ENCODE measurements at places on chromosomes 7 and 10.

DNA sequence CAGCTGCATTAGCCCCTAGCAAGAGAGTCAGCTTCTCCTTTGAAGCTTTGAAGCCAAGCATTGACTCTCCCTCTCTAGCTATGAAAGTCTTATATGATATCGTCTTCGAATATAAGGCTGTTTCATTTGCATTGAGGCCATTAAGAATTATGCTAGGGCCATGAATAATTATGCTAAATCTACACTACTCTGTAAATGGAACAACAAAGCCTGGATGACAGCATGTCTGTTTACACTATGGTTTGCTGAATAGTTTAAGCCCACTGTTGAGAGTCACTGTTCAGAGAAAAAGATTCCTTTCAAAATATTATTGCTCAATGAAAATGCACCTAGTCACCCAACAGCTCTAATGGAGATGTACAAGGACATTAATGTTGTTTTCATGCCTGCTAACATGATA is 52.8 kb downstream of the ZNF438 start:
- no peak for DNase-seq

DNA sequence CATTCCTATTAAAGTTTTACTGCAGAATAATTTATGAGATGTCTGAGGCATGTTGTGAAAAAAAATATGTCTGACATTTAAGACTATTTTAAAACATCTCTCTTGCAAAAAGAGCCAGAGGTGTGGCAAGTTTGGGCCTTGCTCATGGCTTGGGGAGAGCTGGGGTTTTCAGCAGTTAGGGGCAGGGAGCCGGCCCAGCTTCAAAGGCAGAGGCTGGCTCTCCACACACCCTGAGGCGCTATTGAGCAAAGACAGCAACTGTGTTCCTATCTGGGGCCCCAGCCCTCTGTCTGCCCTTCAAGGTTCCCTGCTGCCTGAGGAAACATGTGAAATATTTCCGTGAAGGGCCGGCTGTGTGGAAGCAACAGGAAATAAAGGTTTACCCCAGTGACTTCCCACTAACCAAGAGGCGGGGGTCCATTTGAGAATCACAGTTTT is 94.0 kb downstream of the SORBS1 start:
- DNase-seq = no peak

GRCh38 chr10:122632031-122632430 is 67.6 kb downstream of the C10orf120 start:
- DNase-seq = no peak

DNA sequence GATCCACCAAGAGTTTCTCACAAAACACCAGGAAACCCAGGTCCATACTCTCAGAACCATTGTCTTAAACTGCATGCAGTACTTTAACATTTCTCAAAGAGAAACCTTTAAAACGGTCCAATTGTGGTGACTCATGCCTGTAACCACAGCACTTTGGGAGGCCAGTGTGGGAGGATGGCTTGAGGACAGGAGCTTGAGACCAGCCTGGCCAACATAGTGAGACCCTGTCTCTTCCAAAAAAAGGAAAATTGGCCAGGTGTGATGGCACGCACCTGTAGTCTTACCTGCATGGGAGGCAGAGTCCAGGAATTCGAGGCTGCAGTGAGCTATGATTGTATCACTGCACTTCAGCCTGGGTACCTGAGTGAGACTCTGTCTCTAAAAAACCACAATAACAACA is 97.5 kb upstream of the OIT3 start:
- DNase-seq = no peak

GRCh38 chr10:111968647-111969046 is 214.9 kb downstream of the GPAM start:
- no peak for DNase-seq

GRCh38 chr7:153433223-153433622 is 619.0 kb upstream of the DPP6 start:
- no peak for DNase-seq

DNA sequence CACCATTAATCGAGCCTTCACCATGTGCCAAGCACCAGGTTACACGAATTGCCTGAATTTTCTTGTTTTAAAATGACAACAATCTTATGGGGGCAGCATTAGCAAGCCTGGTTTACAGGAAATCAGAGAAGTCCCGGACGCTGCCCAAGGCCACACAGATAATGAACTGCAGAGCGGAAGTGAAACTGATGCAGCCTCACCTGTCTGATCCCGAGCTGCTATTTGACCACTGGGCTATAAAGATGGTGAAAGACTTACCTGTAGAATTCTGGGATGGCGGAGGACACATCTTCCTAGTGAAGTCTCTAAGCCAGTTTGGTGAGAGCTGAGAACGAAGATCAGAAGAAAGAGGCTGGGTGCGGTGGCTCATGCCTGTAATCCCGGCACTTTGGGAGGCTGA is 21.7 kb upstream of the GALNTL5 start:
- no peak for DNase-seq

DNA sequence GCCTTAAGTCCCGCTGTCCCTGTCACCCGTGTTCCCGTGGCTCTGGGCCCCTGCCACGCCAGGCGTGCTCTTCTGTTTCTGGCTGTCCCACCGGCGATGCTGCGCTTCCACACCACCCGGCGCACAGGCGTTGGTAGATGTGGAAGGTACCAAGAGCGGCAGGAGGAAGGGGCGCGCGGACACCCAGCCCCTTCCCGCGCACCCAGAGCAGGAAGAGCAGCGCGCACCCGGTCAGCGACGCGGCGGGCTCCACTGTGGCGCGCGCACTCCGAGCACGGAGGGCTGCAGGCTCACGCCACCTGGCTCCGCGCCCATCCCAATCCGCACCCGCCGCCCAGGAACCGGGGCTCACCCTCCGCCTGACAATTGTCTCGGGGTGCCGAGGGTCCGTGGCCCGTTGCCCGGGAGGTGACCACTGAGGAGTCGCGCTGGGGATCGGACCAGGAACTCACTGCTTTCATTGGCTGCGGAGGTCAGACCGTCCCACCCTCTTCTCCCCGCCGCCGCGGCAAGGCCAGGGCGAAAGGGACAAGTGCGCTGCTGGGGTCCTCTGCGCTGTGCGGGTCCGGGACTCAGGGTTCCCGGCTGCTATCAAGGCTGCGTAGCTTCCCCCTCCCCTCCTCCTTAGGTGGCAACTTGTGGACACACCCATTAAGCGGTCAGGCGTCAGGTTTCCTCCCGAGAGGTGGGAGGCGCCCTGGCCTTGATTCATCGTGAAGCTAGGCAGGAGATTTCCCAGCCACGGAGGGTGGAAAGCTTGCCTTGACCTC is 121.6 kb upstream of the ZNF92 start:
- peak; percentile 80 for DNase-seq

DNA sequence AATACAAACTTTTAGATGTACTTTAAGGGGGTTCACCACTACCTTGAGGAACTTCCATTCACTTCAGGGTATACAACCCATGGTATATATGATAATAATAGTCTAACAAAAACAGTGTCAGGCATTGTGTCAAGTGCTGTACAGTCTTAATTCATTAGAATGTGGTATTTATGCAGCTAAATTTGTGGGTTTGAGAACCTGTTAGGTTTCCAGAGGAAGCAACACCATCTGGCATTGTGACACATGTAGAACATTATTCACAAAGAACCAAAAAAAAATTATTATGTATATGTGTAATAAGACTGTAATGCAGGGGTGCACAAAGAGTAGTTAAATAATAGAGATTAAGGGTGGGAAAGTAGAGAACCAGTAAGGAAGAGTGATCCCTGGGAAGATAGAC is 26.3 kb downstream of the TMEM60 start:
- DNase-seq = no peak

- DNase-seq = no peak
Measured at GRCh38 chr10:125455855-125456254, 227.1 kb downstream of the TEX36 start.

GRCh38 chr7:19305698-19306097 is 160.5 kb upstream of the FERD3L start:
- no peak for DNase-seq

DNA sequence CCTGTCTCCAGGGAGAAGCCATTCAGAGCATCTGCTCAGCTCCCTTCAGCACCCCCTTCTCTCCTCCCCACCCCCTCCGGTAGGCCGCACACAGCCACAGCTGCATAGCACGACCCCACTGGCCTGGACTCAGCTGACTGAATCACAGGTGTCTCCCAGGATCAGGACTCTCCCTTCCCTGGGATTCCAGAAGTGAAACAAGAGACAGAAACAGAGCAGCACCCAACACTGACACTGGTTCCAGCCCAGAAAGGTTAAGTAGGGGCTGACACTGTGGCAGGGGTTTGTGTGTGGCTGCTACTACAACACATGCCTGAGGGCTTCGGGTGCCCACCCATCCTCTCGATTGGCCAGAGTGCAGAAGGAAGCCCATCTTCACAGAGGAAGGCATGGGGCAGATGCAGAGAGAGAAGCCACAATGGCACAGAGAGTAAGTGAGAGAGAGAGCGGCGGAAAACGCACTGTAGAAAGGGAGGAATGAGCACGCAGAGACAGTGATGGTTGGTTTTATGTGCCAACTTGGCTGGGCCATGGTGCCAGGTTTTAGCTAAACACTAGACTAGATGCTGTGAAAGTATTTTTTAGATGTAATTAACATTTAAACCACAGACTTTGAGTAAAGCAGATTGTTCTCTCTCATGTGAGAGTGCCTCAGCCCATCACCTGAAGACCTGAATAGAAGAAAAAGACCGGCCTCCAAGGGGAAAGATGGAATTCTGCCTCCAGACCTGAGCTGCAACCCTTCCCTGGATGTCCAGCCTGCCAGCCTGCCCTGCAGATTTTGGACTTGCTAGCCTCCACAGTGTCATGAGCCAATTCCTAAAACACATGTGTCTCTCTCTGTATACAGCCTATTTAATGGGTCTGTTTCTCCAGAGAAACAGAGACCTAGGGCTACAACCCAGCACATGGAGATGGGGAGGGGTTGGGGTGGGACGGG is 107.5 kb downstream of the GRB10 start:
- DNase-seq = no peak

GRCh38 chr7:42940985-42941847 is 9.0 kb downstream of the MRPL32 start:
- peak; percentile 77 for DNase-seq

- DNase-seq = no peak
Measured at GRCh38 chr7:36286226-36286625, 103.4 kb upstream of the ANLN start.

DNA sequence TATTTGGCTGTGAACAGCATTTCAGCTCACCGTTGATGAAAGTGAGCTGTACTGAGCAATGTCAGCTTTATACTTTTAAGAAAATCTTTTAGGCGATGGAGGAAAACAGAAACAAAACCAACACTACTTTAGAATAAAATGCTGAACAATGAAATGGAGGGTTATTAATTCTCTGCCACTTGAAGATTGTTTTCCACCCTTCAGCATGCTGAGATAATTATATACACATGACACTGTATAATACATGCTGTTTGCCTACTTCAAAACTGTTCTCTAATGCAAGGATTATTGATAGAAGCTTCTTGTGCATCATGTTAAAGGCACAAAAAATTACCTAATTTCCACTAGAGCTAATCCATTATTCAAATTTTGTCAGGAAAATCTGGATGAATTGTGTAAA is 66.8 kb downstream of the CACNA2D1 start:
- DNase-seq = no peak

DNA sequence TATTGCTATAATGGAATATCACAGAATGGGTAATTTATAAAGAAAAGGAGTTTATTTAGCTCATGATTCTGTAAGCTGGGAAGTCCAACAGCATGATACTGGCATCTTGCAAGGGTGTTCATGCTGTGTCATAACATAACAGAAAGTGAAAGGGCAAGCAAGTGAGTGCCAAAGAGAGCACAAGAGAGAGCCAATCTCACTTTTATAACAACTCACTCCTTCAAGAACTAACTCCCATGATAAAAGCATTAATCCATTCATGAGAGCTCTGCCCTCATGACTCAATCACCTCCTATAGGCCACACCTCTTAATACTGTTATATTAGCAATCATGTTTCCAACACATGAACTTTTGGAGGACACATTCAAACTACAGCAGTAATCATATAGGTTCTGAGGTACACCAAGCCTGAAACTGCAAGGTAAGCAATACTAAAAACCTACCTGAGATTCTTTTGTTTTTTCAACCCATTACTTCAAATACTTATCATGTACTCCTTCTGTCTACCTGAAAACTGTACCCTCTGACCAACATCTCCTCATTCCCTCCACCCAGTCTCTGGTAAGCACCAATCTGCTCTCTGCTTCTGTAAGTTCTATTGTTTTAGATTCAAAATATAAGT is 219.7 kb downstream of the MTERF1 start:
- no peak for DNase-seq

DNA sequence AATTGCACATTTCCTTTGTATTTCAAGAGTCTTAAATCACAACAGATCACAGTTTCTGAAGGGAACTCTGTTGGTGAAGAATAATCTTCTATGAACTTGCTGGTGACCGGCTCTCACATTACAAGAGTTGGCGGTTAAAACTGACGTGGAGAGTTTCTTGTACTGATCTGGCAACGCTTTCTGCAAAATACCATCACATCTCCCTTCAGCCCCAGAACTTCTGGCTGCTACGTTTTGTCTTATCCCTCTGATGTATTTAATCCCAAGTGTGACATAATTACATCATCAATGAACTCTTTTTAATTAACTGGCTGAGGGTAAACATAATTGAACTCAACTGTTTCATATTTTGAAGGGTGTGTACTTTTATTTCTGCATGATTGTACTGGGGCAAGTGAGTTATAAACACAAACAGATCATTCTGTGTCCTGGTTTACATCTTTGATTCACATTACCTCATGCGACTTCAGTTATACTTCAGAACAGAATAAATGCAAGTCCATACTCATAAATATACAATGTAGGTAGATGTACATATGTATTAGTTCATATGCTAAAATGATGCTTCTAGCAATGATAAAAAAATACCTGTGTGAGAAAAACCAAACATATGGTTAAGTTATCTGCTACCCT is 105.1 kb upstream of the NPVF start:
- no peak for DNase-seq

GRCh38 chr7:44112997-44113763 is 9.0 kb downstream of the AEBP1 start:
- DNase-seq = no peak

DNA sequence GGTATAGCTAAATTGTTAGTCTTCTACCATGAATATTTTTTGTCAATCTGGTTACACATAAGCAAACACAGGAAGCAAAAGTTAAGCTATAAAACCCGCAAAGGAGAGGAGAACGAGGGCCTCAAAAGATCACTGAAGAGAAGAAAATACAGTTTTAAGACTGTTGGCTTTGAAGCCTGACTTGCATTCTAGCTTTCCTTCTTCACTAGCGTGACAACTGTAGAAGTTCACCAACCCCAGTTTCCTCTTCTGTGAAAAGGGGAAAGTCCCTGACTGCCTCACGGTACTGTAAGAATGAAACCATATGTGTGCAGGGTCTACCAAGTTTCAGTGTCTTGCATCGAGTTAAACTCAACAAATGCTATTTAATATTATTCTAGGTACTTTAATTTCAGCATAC is 7.5 kb upstream of the LRRN3 start:
- DNase-seq = no peak

DNA sequence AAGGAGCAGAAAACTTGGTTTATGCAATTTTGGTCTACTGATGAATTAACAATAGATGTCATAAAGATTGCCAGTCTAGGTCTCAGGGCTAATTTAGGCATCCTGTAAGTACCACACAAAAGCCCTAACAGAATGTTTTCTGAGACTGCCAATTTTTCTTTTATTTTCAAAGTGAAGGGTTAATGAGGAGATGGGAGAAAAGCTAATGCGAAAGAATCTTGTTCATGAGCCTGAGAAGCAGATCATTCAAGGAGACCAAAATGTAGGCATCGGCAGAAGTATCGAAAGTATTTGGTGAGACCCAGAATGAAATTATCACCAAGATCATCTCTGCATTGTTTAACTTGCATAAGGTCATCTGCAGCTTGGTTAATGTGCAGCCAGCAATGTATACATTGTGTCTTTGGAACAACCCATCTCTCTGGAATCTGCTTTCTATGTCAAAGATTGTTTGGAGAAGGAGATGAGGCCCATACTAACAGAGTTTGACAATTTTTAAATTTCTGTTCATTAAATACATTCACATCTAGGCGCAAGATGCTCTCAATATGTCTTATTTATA is 163.3 kb upstream of the GLI3 start:
- DNase-seq = no peak
